ENCODE measurements at places on chromosomes 12 and 14. TPM values are rescaled to one million over a fixed set of nuclear protein-coding genes. Genes with fewer than 3 reads are reported as not detected.
A peak's percentile ranks its signal among the peaks of the same experiment; 100 is the strongest.

- DNase-seq: no peak
These were observed 75.7 kb upstream of the NEDD1 start for GRCh38 chr12:96831346-96831745.

GRCh38 chr12:22797701-22798100 is 172.7 kb downstream of the ETNK1 start:
- no peak for DNase-seq

- peak; percentile 58 for DNase-seq
These were observed 29.4 kb upstream of the ESRRB start for GRCh38 chr14:76346391-76347160.

GRCh38 chr14:53226553-53226952 is 73.4 kb upstream of the DDHD1 start:
- no peak for DNase-seq

- no peak for DNase-seq
These were observed 47.7 kb upstream of the RMST start for GRCh38 chr12:97414855-97415254.

GRCh38 chr14:74649167-74649566 is 37.1 kb upstream of the LTBP2 start:
- DNase-seq: peak; percentile 71

GRCh38 chr12:92595663-92596062 is 107.1 kb upstream of the PLEKHG7 start:
- no peak for DNase-seq

GRCh38 chr12:111907740-111908139 is 65.7 kb downstream of the MAPKAPK5 start:
- no peak for DNase-seq

DNA sequence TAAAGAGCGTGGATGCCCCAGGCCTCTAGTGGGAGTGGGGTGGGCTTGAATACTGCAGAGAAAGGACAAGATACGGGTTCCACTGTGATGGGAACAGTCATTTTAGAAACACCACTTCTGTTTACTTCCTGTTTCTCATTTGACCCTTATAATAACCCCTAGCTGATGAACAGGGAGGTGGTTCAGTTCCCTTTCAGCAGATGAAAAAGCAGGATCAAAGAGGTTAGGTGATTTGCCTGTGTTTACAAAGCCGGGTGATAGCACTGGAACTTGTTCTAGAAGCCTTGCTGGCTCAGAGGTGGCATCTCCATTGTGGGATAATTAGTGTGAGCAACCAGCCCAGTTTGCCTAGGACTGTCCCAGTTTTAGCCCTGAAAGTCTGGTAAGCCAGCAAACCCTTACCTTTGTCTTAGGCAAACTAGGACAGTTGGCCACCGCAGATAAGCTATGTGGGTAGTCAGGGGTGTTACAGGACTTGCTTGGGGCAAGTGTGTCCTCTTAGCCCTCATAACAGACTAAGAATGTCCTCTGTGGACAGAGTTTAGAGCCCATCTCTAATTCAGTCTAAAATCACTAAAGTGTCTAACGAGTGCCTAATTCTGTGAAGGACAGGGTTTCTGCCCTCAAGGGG is 7.5 kb upstream of the LRP1-AS start:
- no peak for DNase-seq

- DNase-seq: no peak
These were observed 13.7 kb downstream of the PRKCH start for GRCh38 chr14:61335049-61335448.

DNA sequence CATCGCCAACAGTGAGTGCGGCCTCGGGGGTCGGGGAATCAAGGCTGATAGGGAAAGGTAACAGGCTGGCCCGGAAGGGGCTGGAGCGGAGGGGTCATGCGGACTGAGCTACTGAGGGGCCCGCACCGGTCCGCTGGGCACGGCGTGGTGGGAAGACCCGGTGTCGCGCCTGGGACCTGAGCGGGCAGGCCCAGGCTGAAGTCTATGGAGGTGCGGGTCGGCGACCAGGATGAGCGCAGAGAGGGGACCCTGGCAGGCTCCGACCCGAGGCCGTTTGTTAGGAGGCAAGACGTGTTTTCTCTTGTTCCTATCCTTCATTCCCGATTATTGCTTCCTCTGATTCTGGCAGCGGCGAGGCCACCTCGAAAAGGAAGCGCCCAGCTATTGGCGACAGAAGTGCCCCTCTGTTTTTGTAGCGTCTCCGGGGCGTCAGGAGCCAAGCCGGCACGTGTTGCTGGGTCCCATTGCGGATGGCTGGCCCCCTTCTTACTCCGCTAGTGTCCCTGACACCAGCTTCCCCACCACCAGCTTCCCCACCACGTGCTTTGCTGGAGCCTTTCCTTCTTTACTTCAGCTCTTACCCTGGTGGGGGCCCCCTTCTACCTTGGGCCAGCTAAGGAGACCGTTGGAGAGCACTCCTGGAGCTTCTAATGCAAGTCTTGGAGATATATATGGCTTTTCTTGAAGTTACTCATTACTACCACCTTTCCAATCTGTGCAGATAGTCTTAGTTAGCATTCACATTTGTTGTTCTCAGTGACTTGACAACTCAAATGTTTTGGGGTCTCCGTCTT is 653 bp downstream of the PA2G4 start:
- DNase-seq: peak; percentile 82

DNA sequence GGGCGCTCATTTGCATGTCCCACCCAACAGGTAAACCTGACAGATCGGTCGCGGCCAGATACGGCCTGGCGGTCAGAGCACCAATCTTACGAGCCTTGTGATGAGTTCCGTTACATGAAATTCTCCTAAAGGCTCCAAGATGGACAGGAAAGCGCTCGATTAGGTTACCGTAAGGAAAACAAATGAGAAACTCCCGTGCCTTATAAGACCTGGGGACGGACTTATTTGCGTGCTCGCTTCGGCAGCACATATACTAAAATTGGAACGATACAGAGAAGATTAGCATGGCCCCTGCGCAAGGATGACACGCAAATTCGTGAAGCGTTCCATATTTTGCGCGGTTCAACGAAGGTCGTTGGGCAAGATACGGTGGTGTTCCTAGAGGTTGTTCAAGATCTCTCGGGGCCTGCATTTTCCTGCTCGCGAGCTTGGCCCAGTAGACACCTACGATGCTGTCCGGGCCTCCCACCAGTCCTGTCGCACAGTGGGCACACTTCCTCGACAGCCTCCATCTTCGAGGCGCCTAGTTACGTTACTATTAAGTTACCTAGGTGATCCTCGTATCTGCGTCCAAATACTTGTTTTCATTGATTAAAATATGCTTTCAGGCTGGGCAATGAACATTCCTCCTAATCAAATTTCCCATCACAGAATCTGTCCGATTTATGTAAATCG is at the start of gene RNU6-7:
RNU6-7 (plus strand) TSS at position 230 of the 675 bp plus-strand sequence.
- peak; percentile 81 for DNase-seq

GRCh38 chr12:131357185-131357747 is 353.6 kb upstream of the SFSWAP start:
- no peak for DNase-seq

DNA sequence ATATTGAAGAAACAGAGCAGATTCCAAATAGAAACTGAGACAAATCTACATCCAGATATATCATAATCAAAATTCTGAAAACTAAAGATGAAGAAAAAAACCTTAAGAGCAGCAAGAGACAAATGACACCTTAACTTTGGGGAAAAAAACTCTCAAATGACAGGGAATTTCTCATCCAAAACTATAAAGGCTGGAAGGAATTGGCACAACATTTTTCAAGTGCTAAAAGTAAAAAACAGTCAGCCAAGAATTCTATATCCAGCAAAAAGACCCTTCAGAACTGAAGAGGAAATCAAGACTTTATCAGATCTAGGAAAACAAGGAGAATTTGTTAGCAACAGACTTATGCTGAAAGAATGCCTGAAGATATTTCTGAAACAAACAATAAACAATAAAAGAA is 90.3 kb upstream of the RASSF8 start:
- DNase-seq: no peak

DNA sequence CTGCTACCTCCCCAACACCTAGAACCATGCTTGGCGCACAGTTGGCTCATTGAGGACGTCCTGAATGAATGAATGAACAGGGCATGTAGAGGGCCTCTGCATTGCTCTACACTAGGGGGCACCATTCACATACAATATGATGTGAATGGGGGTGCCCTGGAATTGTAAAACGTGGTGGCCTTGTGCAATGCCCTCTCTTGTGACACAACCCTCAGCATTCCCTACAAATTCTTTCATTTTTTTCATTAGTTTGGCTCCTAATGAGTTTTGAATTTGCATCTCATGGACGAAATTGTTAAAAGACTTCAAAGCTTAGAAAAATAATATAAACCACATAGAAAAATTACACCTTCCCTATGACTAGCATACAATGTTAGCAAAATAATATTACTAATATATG is 2.3 kb upstream of the DIO2 start:
- DNase-seq: no peak

DNA sequence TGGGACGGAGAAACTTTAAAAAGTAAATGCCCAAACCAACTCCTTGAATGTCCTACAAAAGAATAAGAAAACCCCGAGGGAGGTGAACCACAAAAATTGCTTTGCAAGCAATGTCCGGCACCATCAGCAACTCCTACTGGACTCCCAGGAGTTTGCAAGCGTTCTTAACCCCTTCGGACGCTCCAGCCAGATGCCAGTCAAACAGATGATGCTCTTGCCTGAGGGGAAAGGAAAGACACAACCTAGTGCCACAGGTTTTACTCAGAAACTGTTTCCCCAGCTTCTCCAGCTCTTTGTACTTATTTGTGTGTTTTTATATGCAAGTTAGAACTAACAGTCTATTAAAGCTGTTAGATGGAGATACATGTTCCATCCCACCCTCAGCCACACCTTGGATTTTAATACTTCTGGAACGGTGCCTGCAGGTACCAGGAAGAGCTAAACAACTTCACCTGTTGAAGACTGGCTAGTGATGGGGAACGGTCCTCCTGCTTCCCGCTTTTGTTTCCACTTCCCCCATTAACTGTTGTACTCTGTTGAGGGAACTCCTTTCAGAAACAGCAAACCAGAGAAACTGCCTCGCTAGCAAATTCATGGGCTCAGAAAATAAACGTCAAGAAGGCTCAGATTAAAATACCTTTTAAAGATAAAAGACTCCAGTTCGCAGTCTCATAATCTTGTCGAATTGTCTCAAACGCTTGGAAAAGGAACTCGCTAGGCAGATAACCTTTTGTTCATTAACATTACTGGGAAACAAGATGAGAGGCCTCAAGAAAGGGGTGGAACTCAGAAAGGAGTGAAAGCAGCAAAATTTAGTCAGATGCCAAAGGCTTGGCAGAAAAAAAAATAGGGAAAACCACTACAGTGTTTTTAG is 1.1 kb upstream of the FERMT2 start:
- DNase-seq: no peak

GRCh38 chr14:22837750-22838538 is 1.6 kb downstream of the MMP14 start:
- peak; percentile 66 for DNase-seq

DNA sequence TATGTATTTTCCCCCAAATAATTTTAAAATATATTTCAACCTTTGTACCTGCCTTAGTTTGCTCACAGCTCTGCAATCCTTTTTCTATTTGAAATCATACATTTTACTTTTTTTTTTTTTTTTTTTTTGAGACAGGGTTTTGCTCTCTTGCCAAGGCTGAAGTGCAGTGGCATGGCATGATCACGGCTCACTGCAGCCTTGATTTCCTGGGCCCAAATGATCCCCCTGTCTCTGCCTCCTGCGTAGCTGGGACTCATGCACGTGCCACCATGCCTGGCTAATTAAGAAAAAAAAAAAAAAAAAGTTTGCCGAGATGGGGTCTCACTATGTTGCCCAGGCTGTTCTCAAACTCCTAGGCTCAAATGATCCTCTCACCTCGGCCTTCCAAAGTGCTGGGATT is 1.3 kb upstream of the SYCP3 start:
- DNase-seq: no peak

GRCh38 chr14:65465584-65465983 is 53.1 kb downstream of the FUT8 start:
- DNase-seq: no peak

GRCh38 chr12:67705394-67706370 is 57.1 kb downstream of the DYRK2 start:
- DNase-seq: no peak

DNA sequence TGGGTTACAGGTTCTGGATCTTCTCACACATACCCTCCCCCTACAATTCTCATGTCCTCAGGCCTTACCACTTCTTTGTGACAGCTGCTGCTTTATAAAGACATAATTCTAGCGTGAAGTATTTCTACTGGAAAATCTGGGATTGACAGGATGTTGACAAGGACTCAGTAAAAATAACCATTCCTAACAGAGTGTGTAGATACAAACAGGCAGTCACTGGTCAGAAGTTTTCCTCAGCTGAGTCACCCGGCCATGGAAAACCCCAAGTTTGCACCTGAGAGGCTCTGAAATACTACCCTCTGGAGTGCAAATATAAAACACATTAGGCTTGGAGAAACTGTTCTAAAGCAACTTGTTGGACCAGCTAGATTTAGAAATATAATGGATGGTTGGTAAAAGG is 54.4 kb downstream of the SPPL3 start:
- no peak for DNase-seq

CKAP4 gene
- total RNA-seq: 25.1 TPM

CPNE6 gene
- total RNA-seq: 0.13 TPM

IFI27 gene
- 676 TPM for total RNA-seq

P2RX2 gene
- total RNA-seq: 2.2 TPM

KRT2 gene
- total RNA-seq: 0.26 TPM

AMHR2 gene
- total RNA-seq: 8.5 TPM

WSCD2 gene
- 0.23 TPM for total RNA-seq

SYNDIG1L gene
- not detected for total RNA-seq

DCTN2 gene
- 87.0 TPM for total RNA-seq

GPD1 gene
- 0.79 TPM for total RNA-seq

Measured in spleen (tissue), 13 donors.